ENCODE measurements at places on chromosomes 4 and X.

GRCh38 chrX:130834149-130834548 is 68.9 kb downstream of the ENOX2 start:
- DNase-seq: no peak

DNA sequence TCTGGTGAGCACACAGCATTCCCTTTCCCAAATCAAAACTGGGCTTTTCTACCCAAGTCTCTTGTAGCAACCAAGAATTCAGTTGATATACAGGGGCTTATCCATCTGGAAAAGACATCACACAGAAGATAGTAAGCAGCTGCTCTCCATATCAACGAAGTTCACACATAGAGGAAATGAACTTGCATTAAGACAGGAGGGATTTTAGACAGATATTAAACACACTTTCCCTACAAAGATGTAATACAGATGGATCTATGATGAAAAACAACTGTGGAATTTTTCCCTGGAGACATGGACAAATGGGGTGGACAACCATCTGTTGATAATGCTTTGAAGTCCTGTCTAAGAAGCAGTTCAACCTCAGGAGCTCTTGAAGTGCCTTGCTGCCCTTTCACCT is 9.8 kb upstream of the PDE5A start:
- no peak for DNase-seq

DNA sequence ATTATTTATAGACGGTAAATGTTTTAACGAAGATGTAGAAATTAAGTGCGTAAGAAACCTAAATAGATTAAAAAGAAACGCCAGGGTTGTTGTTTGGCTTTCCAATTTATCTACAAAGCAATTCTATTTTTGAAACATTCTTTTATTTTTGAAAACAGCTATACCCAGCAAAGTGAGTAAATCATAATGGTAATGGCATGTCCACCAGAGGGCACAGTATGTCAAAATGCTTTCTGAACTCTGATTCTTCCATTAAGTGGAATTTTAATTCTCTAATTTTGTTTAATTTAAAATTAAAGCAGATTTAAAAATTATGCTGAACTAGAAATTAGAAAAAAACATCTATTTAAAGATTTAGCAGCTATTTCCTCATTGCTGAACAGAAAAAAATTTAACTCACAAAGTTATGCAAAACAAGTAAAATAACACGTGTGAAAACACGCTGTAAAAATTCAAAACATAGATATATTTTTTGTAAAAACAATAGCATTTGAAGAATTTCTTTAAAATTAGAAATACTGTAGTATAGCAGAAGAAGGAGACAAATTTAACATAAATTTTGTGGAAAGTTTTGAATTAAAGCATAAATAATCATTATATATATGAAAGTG is 26.5 kb downstream of the RASSF6 start:
- no peak for DNase-seq

DNA sequence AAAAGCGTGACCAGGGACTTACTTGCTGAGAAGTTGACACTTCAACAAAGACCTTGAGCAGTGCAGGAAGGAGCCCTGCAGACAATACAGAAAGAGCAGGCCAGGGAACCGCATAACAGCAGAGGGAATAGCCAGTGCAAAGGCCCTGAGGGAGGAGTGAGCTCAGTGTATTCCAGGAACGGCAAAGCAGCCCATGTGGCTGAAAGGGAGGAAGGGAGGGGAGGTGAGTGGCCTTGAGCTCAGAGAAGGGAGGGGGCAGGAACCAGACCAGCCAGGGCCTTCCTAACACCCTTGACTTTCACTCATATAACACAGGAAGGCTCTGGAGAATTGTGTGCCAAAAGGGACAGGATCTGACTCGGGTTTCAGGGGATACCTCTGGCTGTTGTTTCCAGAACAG is 112.2 kb downstream of the BCOR start:
- DNase-seq: no peak

DNA sequence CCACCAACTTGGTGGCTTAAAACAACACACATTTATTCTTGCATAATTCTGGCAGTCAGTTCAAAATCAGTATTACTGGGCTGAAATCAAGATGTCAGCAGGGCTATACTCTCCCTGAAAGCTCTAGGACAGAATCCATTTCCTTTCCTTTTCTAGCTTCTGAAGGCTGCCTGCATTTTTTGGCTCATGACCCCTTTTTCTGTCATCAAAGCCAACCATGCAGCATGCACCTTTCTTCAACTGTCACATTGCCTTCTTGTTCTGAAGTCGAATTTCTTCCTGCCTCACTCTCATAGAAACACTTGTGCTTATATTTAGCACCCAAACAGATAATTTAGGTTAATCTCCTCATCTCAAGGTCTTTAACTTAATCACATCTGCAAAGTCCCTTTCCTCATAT is 79.8 kb upstream of the PPP1R2C start:
- no peak for DNase-seq

- no peak for DNase-seq
Measured at GRCh38 chr4:75639124-75639695, 8.9 kb upstream of the CDKL2 start.
